ENCODE measurements at places on chromosomes 6 and 20.

DNA sequence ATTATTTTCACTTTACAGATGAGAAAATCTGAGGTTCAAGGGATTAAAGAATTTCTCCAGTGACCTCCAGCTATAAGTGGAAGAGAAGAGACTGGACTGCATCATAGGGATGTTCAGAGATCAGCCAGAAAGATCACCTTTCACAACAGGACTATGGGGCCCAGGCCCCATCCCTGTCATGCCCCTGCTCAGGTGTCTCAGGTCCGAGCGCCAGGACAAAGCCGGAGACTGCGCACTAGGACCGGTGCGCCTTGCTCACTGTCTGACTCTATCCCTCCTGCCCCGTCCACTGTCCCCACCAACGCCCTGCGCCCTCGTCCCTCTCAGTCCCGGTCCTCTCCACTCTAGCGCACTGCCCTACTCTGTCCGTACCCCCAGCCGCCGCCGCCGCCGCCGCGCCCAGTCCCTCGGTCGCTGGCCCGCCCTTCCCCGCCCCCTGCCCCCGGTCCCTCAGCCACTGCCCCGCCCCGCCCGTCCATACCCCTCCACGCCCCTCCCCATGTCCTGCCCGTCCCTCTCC, 521 bp upstream of the RAD21L1 start:
- DNase-seq = no peak

DNA sequence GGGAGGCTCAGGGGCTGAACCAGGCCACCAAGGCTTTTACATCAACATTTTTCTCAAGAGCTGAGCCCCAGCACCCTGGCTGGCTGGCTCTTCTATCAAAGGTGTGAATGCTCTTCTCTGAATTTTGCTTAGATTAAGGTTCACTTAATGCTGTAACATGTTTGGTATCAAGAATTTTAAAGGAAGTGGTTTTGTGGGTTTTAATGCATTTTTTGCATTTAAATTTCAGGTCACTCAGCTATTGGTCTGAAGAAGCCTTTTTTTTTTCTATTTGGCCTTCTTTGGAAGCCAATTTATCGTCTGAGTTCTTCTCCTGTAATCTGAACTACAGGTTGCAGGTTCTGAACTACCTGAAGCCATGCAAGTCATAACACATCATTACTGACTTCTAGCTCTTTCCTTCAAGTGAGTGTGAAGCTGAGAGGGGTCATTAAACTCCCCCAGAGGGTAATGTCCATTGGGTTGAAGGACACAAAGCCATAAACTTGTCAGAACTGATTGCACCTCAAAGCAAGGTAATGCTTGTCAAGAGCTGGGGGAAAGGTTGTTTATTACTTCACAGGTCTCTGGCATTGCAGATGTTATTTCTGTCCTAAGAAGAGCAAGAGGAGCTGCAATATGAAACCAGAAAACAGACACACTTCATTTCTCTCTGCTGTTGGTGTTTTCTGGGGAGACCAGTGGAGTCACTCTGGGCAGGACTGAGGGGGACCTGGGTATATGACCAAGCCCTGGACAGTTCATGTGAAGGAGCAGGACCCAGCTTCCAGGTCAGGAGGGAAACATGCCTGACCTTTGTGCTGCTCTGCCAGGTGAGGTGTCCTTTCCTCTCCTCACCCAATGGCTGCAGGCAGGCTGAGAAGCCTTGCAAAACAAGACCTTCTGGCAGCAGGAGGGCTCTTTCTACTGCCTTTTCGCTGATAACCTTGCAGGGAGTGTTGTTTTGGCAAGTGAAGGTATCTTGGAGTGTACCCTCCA, 26.1 kb upstream of the NEDD9 start:
- DNase-seq = no peak

- no peak for DNase-seq
Measured at GRCh38 chr20:3672547-3673171, 9.2 kb downstream of the ADAM33 start.

DNA sequence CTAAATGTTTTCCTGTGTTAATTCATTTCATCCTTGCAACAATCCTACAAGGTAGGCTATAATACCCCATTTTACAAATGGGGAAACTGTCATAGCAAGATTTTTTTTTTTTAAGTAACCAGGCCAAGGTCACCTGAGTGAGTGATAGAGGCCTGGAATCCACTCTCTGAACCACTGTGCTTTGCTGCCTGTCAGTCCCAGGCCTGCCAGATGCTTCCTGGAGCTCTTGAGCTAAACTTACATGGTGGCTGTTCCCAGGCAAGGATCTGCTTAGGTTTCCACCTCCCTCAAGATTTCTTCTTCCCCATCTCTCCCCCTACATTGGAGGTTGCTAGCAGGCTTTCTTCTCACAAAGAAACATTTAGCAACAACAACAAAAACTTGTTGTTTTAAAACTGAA, 32.7 kb upstream of the RNF8 start:
- DNase-seq = no peak

DNA sequence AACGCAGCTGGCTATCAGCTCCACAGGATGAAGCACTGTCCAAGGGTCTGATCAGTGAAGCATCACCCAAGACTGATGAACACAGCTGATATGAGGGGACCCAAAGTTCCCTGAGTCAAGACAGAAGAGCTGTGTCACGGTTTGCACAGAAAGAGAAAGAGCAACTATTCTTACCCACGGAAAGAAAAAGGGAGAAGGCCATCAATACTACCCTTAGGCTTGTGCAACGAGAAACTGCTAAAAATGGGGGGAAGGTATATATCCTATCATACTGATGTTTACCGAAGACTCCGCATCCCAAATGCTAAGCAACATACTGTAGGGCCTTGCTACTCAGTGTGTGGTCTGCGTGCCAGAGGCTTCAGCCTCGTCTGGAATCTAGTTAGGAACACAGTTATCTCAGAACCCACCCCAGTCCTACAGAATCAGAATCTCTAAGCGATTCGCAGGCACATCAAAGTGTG, 665 bp downstream of the FASTKD5 start:
- DNase-seq = no peak

- DNase-seq = peak; percentile 84
Measured at GRCh38 chr20:12171923-12172524, 254.3 kb downstream of the BTBD3 start.

DNA sequence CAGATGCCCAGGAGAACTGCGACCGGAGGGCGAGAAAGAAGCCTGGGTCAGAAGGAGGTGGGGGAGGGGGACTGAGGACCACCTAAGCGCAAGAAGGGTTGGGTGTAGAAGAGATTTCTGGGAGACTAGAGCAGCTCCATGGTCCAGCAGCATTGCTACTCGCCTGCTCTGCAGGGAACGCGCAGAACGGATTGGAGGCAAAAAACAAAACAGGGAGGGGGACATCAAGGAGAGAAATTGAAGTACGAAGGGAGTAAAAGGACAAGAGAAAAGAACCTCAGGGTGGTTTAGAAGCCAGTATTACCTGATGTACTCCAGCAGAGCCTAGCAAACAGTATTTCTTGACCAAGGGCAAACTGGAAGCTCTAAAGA, 537 bp upstream of the GABBR1 start:
- DNase-seq = no peak

- DNase-seq = no peak
Measured at GRCh38 chr20:57124366-57124765, 142.1 kb downstream of the BMP7 start.

DNA sequence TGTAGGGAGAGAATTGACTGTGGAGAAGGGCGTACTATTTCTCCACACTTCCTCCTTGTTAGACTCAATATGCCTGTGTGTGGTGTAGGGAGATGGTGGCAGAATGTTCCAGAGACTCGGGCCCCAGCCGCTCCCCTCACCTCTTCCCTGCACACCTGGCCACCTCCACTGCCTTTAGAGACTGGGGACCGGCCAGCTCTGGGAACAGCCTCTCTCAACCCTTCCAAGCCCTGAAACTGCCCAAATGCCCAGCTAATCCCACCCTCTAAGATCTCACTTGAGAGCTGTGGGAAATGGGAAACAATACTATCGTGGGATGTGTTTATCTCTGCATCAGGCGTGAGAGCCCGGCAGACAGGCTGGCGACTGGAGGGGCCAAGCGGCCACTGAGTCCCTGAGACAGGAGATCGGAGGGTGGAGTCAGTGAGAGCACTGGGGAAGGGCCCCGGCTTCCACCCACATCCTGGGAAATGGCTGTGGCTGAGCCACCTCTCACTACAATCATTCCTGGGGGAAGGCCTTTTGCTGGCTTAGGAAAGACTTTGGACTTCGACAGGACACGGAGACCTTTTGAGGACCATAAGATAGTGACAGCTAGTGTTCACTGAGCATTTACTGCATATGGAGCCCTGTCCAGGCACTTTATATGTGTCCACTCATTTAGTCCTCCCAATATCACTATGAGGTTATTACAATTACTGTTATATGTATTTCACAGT, 31.0 kb upstream of the MRPS18A start:
- no peak for DNase-seq

- no peak for DNase-seq
Measured at GRCh38 chr6:124297507-124297906, 493.8 kb downstream of the NKAIN2 start.

DNA sequence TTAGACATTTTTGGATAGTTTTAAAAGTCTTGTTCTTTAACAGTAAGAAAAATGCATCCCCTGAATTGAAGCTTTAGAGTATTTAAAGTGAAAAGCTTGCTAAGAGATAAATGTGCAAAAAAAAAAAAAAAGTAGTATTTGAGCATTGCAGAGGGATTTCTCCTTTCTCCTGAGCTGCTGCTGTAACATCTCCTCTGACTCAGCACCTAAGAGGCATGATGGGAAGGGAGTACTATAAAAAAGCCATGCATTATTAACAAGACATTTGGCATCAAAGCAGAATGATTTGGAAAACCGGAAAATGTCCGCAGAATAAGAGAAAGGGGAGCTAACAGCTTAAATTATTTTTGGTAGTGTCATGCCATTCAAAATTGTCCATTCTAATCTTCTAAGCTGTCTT, 27.9 kb downstream of the B4GALT5 start:
- no peak for DNase-seq

- peak; percentile 33 for DNase-seq
Measured at GRCh38 chr20:36153736-36154699, 522 bp upstream of the EPB41L1 start.

DNA sequence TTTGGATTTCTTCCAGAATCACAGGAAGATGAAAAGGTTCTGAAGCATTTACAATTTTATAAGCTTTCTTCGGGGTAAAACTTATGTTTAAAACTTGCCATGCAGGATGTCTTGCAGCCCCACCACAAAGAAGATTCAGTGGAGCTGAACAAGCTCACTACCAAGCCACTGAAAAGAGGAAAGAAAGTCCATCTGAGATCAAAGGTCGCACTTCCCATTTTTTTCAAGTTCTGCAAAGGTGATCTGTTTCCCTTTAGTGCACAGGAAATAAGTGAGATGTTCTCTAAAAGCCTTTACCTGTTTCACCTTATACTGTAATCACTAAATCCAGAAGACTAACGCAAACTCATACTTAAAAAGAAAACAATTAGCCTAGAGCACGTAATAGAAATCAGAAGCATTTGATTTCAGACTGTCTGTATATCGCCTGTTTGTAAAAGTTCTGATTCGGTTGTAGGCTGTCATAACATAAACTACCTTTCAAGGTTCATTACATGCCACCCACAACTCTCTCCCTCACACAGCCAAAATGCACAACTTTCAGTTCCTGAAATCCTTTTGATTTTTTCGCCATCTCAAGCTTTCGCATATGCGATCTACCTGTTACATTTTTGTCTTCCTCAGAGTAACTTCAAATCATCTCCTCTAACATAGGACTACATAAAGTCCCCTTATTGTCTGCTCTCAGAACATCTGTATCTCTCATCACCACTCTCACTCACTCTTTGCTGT, 1.8 kb downstream of the ECHDC1 start:
- no peak for DNase-seq

DNA sequence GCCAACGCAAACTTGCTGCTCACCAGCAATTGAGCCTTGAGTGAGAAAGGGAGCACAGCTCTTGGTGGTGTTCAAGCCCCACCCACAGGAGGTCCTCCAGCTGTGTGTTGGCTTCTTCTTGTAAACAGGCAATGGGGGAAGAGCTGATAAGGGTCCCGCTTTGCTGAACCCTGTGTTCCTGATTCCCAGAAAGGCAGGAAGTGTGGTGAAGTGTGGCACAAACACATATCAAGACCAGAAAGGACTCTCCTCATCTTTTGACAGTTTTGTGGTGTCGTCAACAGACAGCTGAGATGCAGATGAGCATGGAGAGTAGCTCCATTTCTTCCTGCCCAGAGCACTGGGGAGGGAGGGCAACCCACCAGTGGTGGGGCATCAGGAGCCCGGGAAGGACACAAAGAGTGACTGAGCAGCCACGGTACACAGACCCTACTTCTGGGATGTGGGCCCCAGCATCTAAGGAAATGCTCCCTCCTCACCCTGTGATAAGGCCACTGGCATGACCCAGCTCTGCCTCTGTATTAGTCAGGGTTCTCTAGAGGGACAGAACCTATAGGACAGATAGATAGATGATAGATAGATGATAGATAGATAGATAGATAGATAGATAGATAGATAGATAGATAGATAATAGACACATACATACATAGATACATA, 188.9 kb upstream of the TAB2 start:
- no peak for DNase-seq

GRCh38 chr6:31266567-31267360, 5.1 kb downstream of the HLA-C start:
- no peak for DNase-seq

DNA sequence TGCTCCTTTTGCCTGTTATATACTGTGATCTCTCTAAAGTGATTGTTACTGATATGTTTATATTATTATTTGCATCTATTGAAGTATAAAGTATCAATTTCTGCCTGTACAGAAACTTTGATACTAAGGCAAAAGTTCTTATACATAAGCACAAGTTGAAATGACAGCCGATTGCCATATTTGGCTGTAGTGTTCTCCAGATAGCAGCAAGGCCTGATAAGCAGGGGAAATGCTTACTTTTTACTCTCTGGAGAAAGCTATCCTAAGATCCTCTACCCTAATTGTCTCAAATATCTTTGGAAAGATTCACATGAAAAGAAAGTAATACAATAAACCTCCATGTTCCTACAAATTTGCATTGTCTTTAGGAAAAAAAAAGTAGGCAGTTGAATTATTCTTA, 31.4 kb downstream of the SENP6 start:
- no peak for DNase-seq

DNA sequence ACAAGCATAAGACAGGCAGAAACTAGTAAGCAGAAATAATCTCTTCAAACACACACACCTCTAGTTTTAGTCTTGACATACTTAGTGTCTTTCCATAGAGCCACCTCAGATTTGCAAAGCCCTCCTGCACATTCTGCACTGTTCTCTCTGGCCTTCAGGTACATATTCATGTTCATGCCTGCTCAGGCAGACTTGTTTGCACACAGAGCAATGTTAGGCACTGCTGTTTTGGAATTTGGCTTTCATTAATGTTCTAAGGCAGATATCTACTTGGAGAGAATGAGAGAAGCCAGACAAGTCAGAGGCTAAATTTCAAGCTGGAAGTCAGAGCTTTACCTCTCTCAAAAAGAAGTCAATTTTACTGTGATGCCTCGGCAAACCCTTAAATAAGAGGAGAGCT, 21.3 kb upstream of the DST start:
- no peak for DNase-seq
